ENCODE measurements at places on chromosomes 2 and 18.

- DNase-seq, result no peak
Observed at GRCh38 chr2:161613161-161613560, 11.1 kb upstream of the SLC4A10 start.

- no peak for DNase-seq
Observed at GRCh38 chr2:182321096-182321495, 105.7 kb downstream of the PDE1A start.

DNA sequence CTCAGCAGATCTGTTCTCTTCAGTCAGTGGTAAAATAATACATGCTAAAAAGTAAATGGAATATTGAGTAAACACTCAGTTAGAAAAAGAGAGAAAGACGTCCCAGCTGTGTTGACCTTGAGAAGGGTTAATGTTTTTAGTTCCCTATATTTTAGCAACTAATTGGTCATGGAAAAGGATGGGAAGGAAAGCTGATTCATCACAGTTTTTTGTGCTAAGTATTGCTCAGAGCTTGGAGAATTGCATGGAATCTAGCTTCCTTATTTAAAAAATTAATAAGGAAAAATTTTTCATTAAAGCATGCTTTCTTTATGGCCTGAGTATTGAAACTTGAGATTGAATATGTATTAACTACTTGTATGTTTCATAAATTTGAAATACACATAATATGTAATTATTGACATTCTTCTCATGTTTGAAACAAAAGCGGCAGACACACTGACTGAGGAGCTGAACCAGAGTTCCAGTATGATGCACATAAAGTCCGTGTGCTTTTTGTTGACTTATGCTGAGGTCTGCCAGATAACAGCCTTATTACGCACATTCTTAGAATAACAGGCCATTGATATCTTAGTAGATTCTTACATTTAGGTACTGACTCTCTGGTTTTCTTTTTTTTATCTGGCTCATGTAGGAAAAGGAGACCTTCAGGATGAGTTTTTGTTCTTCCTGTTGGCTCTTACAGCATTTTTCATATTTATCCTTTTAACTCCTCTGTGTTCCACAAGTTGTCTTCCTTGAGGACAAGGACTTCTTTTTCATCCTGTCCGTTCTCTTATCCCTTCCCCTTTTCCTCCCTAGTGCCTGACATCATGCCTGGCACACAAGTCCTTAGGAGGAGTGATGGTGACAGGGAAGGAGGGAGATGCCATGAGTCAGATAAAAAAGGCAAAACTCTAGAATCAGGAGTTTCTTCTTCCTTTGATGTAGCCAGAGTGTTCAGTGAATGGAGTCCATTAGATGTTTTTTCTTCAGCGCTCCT is 194.1 kb downstream of the PTPRM start:
- DNase-seq, result no peak

- DNase-seq, result no peak
Observed at GRCh38 chr2:196291426-196291825, 120.0 kb upstream of the STK17B start.

- no peak for DNase-seq
Observed at GRCh38 chr2:159450180-159450579, 163.7 kb upstream of the WDSUB1 start.

DNA sequence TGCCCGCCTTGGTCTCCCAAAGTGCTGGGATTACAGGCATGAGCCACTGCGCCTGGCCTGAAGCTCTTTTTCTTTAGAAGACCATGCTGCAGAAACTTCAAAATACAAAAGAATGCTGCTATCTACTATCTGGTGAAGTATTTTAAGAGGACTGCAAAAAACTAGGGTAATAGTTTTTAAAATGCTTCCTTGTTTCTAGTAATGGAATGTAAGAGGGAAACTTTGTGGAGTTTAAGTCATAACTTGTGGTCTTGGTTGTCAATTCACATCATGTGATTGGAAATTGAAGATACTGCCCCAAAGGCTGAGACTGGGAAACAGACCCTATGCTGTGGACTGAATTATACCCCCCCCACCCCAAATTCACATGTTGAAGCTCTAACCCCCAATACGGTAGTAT is 68.3 kb downstream of the B3GNT2 start:
- DNase-seq, result no peak

DNA sequence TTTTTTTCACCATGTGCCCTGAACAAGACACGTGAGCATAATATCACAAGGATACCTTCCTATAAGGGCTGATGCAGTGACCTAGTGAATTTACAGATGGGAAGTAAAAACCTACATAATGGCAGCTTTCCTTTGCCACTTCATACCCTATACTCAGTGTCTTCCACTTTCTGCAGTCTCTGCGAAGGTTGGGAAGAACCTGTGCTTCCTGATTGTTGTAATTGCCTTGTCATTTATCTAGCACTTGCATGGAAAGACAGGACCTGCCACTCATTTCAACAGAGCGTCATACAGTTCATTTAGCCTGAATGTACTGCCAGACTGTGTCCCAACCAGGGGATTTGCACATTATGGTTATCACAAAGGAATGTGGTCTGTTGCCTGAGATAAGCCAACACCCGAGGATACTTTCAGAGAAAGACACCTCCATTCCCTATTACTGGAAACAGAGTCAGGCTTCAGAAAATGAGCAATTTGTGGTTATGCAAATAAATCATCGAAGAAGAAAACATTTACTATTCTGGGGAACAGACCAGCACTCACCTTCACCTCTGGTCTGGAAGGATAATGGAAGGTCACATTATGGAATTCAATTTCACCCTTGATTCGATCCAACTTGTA is 55.0 kb downstream of the ABCB11 start:
- no peak for DNase-seq

- peak; percentile 26 for DNase-seq
Observed at GRCh38 chr2:96264656-96265348, 995 bp downstream of the TMEM127 start.

GRCh38 chr18:46506974-46507586 is 149.9 kb downstream of the LOXHD1 start:
- no peak for DNase-seq
